Neural crest cell (in vitro differentiated cells): ENCODE measurements at places on chromosomes 7 and 10.
A peak's percentile ranks its signal among the peaks of the same experiment; 100 is the strongest.

- H3K4me3 ChIP-seq, result no peak overlapping the region
- H3K36me3 ChIP-seq, result no peaks in the 10 kb centered on the region
- DNase-seq, result no peak
- no peaks in the 10 kb centered on the region for H3K27me3 ChIP-seq
- H3K27ac ChIP-seq, result peak overlapping the region; percentile 9
Measured at GRCh38 chr7:3168869-3169268, 125.2 kb upstream of the CARD11 start.

GRCh38 chr7:70659263-70659662, 472.7 kb upstream of the GALNT17 start:
- no peak overlapping the region for H3K4me3 ChIP-seq
- H3K4me1 ChIP-seq, result peaks cover 17% of the 10 kb centered on the region
- no peak overlapping the region for H3K27ac ChIP-seq
- peaks cover 3% of the 10 kb centered on the region for H3K36me3 ChIP-seq

GRCh38 chr7:100682228-100682741, 8.7 kb downstream of the GNB2 start:
- no peak overlapping the region for H3K4me3 ChIP-seq
- H3K27ac ChIP-seq, result no peak overlapping the region
- peaks cover 5% of the 10 kb centered on the region for H3K4me1 ChIP-seq
- no peak for DNase-seq
- H3K36me3 ChIP-seq, result peaks cover 8% of the 10 kb centered on the region
- H3K27me3 ChIP-seq, result no peaks in the 10 kb centered on the region

DNA sequence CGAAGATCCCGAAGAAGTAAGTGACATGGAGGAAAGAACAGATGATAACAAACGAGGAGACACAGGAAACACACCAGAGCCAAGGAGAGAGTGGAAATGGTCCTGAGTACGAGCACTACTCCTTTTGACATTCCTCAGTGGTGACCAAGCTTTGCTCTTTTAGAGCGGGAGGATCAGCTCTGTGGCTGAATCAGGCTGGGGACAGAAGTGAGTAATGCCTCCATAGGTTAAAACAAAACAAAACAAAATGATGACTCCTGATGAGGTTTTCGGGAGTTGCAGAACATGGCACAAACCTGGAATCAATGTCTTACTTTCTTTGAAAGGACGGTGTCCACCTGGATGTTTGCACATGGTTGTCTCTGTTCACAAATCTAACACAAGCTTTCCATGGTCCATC, 30.3 kb upstream of the TCF7L2 start:
- H3K4me1 ChIP-seq, result peaks cover 5% of the 10 kb centered on the region
- no peaks in the 10 kb centered on the region for H3K36me3 ChIP-seq
- no peak for DNase-seq
- H3K4me3 ChIP-seq, result no peak overlapping the region
- H3K27me3 ChIP-seq, result no peaks in the 10 kb centered on the region
- no peak overlapping the region for H3K27ac ChIP-seq

DNA sequence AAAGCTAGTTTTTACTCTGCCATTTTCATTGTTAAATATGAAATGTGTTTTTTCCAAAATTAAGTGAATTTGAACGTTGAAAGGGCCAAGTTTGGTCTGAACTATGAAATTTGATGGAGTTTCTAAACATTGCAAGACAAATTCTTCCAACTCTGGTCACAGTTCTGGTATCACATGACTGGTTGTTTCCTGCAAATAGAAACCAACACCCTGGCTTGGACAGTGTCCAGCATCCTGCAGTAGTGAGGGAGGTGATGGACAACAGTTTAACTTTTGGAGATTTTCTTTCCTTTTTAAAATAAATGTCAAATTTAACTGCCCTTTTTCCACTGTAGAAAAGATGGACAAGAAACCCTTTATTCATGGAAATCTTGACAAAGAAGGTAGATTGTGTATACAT, 54.8 kb upstream of the AGBL3 start:
- H3K36me3 ChIP-seq, result peaks cover 52% of the 10 kb centered on the region
- H3K4me1 ChIP-seq, result peaks cover 6% of the 10 kb centered on the region
- no peaks in the 10 kb centered on the region for H3K27me3 ChIP-seq
- H3K27ac ChIP-seq, result no peak overlapping the region
- no peak overlapping the region for H3K4me3 ChIP-seq

GRCh38 chr10:114283535-114284234, 44.6 kb downstream of the VWA2 start:
- H3K27ac ChIP-seq, result no peak overlapping the region
- no peak for DNase-seq
- H3K4me3 ChIP-seq, result no peak overlapping the region
- no peaks in the 10 kb centered on the region for H3K27me3 ChIP-seq
- no peaks in the 10 kb centered on the region for H3K36me3 ChIP-seq
- H3K4me1 ChIP-seq, result no peaks in the 10 kb centered on the region

DNA sequence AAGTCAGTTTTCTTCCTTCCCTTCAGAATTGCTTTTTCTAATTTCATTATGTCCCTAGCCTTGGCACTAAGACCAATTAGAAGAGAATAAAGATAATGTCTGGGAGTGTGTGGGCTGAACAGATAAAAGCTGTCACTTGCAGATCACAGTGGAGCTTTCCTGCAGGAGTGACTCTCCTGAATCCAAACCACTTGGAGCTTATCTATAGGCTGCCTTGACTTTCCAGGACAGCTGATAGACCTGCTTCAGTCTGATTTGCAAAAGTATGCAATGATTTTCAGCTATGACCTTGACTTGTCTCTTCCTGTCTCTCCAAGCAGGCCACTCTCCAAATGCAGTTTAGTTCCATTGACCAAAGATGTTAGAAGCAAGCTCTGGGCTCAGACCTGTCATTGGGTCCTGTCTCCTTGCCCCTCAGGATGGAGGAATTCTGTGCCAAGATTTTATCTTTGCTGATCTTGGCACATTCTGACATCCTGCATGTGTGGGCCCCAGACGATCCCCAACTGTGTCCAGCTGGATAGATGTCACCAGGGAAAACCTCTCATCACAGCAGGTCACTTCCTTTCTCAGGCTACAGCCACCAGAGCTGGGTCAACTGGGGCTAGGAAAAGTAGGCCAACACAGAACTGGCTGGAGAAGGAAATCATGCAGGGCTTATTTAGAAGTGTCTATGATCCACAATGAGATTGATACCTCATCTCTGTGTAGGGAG, 120.9 kb upstream of the ZNF438 start:
- DNase-seq, result no peak
- H3K4me3 ChIP-seq, result no peak overlapping the region
- peaks cover 7% of the 10 kb centered on the region for H3K4me1 ChIP-seq
- no peaks in the 10 kb centered on the region for H3K27me3 ChIP-seq

GRCh38 chr7:81693080-81693479, 76.8 kb downstream of the HGF start:
- no peaks in the 10 kb centered on the region for H3K27me3 ChIP-seq
- no peak for DNase-seq
- no peak overlapping the region for H3K27ac ChIP-seq
- H3K36me3 ChIP-seq, result no peaks in the 10 kb centered on the region
- H3K4me3 ChIP-seq, result no peak overlapping the region

- H3K4me3 ChIP-seq, result no peak overlapping the region
- no peaks in the 10 kb centered on the region for H3K36me3 ChIP-seq
- H3K27me3 ChIP-seq, result no peaks in the 10 kb centered on the region
- H3K27ac ChIP-seq, result peak overlapping the region; percentile 40
- H3K4me1 ChIP-seq, result peaks cover 6% of the 10 kb centered on the region
- no peak for DNase-seq
Measured at GRCh38 chr10:49360271-49361177, 35.4 kb downstream of the DRGX start.

DNA sequence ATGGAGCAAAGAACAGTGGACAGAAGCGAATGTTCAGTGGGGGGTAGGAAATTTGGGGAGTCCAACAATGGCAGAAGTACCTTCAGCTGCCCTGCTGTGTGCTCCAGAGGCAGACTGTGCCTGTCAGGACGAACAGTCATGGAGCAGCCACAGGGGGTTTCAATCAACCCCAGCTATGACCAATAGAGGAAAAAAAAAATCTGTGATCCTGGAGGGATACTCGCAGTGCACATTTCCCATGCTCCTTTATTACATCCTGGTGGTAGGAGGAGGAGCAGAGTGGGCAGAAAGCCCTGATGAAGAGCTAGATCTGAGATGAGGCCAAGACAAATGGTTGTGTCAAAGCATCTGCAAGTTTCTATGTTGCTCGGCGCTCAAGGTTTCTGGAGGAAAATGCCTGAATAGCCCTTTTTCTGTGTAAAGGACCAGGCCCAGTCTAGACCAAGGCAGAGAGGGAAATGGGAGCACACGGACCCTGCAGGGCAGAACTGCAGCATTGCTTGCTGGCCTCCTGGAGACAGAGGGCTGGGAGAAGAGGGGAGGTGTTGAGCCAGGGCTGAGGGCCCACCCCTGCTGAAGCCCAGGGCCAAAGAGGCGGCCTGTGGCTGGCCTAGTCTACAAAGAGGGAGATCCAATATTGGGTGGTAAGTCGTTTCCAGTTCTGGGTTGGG, 201.5 kb downstream of the GRID1 start:
- no peak overlapping the region for H3K27ac ChIP-seq
- no peaks in the 10 kb centered on the region for H3K27me3 ChIP-seq
- H3K36me3 ChIP-seq, result no peaks in the 10 kb centered on the region
- H3K4me3 ChIP-seq, result no peak overlapping the region
- H3K4me1 ChIP-seq, result peaks cover 4% of the 10 kb centered on the region

DNA sequence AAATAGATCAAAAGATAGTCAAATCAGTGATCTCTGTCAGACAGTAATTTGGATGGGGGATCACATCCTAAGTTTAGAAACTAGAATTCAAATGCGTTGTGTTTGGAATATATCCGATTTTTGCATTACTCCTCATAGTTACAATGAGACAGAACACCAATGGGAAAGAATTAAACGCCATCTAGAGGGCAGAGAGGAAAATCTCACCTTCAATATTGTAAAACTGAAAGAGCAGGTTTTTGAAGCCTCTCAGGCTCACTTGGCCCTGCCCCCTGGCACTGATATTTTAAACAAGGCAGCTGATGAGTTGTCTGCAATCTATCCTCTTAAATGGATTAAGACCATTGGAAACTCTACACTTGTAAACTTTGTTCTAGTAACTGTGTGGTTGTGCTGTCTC, 17.7 kb downstream of the FRG2B start:
- peaks cover 10% of the 10 kb centered on the region for H3K36me3 ChIP-seq
- H3K27ac ChIP-seq, result no peak overlapping the region
- no peaks in the 10 kb centered on the region for H3K4me1 ChIP-seq
- no peak for DNase-seq
- no peak overlapping the region for H3K4me3 ChIP-seq

DNA sequence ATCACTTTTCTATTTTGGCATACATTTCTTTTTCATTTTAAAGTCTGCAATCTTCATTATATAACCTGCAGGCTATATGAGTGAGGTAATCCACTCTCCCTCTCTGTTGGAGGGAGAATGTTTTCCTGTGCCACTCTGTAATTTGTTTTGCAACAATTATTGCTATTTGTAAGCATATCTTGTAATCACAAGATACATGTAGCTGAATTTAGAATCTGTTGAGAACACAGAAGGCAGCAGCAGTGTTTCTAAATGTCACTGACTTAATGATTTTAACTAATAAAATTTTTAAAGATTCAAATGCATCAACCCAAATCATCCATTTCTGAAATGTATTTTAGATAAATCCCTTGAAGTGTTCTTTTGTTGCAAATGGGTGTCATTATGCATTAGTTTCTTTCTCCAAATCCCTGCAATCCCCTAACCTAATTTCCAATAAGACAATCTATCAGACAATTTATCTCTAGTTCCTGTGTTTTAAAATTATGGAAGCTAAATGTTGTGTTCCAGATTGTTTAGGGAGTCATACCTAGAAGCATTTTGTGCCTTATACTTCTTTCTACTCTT, 19.8 kb upstream of the UMAD1 start:
- no peak for DNase-seq
- no peak overlapping the region for H3K27ac ChIP-seq
- H3K4me1 ChIP-seq, result no peaks in the 10 kb centered on the region
- no peaks in the 10 kb centered on the region for H3K36me3 ChIP-seq
- H3K4me3 ChIP-seq, result no peak overlapping the region

GRCh38 chr7:154440058-154440457, 387.9 kb downstream of the DPP6 start:
- H3K4me1 ChIP-seq, result peaks cover 8% of the 10 kb centered on the region
- H3K4me3 ChIP-seq, result no peak overlapping the region
- peaks cover 2% of the 10 kb centered on the region for H3K36me3 ChIP-seq
- H3K27me3 ChIP-seq, result no peaks in the 10 kb centered on the region
- DNase-seq, result no peak
- no peak overlapping the region for H3K27ac ChIP-seq

DNA sequence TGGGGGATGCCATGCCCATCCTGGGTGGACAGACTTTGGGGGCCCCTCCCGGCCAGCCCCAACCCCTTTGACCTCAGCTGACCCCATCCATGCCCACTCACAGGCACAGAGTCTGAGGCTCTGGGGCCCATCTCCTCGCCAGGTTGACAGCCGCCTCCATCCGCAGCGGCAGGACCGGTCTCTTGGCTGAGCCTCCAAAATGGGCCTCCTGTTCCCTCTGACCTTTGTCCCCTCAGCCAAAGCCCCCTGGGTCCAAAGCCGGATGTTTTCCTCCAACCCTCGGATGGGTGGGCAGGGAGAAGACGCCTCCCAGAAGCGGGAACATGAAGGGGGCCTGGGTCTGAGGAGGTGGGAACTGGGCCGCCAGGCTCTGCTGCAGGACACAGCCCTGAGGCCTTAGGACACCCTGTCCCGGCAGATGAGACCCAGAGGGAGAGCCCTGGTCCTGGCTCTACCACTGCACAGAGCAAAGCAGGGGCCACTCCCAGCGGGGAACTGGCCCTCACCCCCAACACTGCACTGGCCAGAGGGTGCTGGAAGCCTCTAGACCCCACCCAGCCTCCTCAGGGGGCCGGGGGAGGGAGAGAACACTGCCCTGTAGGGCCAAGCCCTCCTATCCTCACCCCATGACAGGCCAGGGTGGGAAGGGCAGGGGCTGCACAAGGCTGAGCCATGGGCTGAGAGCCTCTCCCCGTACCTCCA, 12.6 kb downstream of the PDGFA start:
- no peak overlapping the region for H3K4me3 ChIP-seq
- DNase-seq, result no peak
- H3K36me3 ChIP-seq, result no peaks in the 10 kb centered on the region
- no peaks in the 10 kb centered on the region for H3K4me1 ChIP-seq

GRCh38 chr7:124764847-124765400, 668 bp downstream of the GPR37 start:
- no peak overlapping the region for H3K27ac ChIP-seq
- H3K27me3 ChIP-seq, result peaks cover 35% of the 10 kb centered on the region
- peak overlapping the region; percentile 95 for H3K4me3 ChIP-seq
- peak; percentile 10 for DNase-seq

DNA sequence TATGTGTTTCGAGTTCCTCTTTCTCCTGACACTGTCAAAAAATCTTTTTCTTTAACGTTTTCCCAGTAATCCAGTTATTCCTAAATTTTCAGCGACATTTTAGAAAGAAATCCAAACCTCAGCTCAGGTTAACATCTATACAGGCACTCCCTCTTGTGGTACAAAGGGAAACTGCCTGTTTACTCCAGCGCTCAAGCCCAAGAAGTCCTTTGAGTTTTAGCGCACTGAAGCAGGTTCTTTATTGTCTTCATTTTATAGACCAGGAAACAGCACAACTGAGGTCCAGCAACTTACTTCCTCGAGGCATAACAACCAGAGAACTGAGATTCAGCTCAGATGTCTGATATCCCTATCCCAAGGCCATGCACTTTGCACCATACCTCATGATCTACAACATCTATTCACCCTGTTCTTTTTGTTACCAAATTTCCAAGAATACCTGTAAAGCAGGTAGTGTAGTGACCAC, 287.2 kb upstream of the MKLN1 start:
- H3K4me1 ChIP-seq, result peaks cover 14% of the 10 kb centered on the region
- H3K27me3 ChIP-seq, result peaks cover 5% of the 10 kb centered on the region
- H3K27ac ChIP-seq, result no peak overlapping the region

- no peak overlapping the region for H3K27ac ChIP-seq
- no peak for DNase-seq
- no peaks in the 10 kb centered on the region for H3K36me3 ChIP-seq
- H3K4me1 ChIP-seq, result no peaks in the 10 kb centered on the region
Measured at GRCh38 chr7:31020652-31021051, 31.5 kb upstream of the ADCYAP1R1 start.

GRCh38 chr10:29266641-29267040, 22.2 kb upstream of the LYZL1 start:
- no peaks in the 10 kb centered on the region for H3K36me3 ChIP-seq
- peaks cover 16% of the 10 kb centered on the region for H3K4me1 ChIP-seq
- H3K27ac ChIP-seq, result peak overlapping the region; percentile 14
